Activated CD8-positive, alpha-beta T cell treated with anti-CD3 and anti-CD28 coated beads, Interleukin-2, amount 10 ng/mL, durations not matched to agents 7 days and 5 days (primary cell): ENCODE measurements at places on chromosomes 6 and 20.

DNA sequence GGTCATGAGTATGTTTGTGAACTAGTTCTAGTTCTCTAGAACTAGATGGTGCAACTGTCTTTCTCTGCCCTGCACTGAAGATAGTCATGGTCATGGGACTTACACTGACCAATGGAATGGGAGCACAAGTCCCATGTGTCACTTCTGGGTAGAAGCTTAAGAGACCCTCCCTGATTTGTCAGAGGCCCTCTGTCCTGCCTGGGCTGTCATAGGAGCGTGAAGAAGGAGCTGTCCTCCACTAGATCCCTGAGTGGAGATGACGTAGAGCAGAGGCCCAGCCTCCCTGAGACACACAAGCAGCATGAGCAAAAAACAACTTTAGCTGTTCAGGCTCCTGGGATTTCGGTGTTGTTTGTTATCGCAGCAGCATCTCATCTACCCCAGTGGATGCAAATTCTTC lies 514.5 kb downstream of the PREX1 start:
- no peak for DNase-seq

DNA sequence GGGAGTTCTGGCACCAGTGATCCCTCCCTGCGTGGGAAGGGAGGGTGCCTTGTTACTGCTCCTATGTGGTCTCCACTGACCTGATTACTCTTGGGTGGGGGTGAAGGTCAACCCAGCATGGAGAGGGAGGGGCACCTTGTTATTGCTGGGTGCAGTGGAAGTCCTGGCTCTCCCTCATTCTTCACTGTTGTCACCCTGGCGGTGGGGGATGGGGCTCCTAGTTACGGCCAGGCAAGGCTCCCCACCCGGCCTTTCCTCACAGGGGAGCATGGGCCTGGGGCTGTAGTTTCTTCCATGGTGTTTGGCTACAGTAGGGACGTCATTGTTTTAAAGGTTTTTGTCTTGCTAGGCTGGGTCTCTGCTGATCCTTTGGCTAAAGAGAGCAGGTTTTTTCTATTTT lies 40.8 kb downstream of the PACSIN1 start:
- no peak for DNase-seq

- DNase-seq, result no peak
Measured at GRCh38 chr6:106637717-106638341, 8.5 kb downstream of the QRSL1 start.

DNA sequence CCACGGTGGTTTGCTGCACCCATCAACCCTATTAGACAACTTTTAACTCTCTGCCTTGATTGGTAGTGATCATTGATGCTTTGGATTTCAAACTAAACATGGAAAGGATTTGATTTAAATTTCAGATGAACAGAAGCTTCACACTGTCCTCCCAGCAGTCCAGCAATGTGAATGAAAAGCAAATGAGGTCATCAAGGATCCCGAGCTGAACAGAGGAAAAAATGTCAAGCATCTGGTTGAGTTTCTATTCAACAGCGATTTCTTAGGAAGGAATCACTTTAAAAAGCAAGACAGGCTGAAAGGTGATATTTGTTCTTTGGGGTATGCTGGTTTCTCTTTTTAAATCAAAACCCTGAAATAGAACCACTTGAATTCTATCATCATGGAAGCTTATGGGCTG lies 10.6 kb upstream of the SAMD3 start:
- no peak for DNase-seq

- DNase-seq, result peak; percentile 15
Measured at GRCh38 chr6:108779536-108780275, 68.5 kb upstream of the ARMC2 start.
